ENCODE measurements at places on chromosomes 12 and 14.

DNA sequence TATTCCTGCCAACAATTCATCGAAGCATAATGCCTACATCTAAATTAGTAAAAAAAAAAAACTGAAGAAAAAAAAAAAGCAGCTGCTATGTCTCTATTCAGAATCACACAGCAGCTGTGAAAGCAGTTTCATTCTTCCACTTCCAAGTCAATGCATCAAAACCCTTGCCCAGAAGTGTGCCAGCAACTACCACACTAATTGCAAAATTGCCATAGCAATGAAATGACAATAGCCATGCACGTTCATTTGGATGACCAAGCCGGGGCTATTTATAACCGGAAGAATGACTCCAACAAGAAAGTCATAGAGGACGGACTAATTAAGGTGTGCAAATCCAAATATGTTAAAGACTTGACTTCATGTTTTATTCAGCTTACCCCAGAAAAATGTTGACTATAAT is 42.5 kb downstream of the SLC2A13 start:
- DNase-seq, result peak; percentile 38

- DNase-seq, result peak; percentile 60
These were observed 86.5 kb upstream of the CEP83 start for GRCh38 chr12:94545935-94546771.

DNA sequence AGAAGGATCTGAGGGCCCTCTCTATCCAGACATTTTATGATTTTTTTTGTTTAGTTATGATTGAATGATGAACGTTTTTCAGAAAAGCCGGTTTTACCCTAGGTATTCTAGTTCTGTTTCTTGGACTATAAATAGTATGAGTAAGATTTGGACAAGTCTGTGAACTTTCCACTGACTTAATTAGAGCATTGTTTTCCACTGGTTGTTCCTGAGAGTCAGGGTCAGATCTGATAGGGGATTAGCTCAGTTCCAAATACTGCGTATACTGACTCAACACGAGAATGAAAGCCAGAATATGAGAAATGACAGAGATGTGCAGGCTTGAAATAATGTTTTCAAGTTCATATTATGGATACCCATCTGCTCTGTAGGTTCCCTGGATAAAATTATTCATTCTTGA is 361.6 kb downstream of the AEBP2 start:
- no peak for DNase-seq

- DNase-seq, result no peak
These were observed 642.1 kb downstream of the NOVA1 start for GRCh38 chr14:25955772-25956171.

GRCh38 chr12:53577941-53578352 is 48.2 kb downstream of the ATF7 start:
- DNase-seq, result no peak

DNA sequence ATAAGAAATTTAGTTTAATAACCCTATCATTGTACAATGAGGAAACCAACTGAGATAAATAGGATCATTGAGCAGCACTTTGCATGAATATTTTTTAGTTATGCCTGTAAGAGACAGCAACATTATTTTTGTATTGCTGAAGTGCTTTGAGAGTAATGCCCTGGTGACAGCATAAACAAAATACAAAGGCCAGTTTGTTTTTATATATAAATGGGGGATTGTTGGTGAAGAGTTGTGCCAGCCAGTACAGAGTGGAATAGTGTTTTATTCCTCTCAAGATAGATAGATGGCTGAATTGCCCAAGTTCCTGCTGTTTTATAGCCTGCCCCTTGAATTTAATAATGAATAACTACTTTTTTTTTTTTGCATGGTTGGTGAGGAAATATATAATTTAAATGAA is 101.8 kb downstream of the CNTN1 start:
- DNase-seq, result no peak

DNA sequence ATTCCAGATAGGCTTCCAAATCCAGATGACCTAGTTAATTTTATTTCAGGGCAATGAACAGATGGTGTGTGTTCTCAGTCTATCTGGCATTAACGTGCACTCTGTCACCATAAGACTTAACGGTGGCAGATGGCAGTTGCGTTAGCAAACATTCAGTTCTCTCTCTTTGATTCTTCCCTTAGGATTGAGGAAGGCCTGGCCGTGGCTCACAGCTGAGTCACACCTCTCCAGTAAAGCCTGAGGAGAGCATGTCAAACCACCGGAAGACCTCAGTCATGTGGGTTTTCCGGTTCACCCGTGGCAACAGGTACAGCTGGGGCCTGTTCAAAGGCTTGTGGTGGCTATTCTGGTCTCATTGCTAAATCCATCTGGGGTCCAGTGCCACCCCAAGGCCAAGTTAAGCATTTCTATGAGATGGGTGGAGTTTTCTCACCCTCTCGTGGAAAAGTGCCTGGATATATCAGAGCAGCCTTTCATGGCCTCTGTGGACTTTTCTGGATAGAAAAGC is 545.1 kb upstream of the ATP2B1 start:
- peak; percentile 75 for DNase-seq

Data from AG08395 (cell line).